ENCODE measurements at places on chromosomes 1 and 21.

GRCh38 chr1:205962821-205963221, 19.6 kb upstream of the SLC26A9 start:
- no peak for DNase-seq

GRCh38 chr1:158163000-158163947, 17.4 kb upstream of the CD1D start:
- no peak for DNase-seq

GRCh38 chr1:233647073-233647472, 33.2 kb downstream of the KCNK1 start:
- no peak for DNase-seq

DNA sequence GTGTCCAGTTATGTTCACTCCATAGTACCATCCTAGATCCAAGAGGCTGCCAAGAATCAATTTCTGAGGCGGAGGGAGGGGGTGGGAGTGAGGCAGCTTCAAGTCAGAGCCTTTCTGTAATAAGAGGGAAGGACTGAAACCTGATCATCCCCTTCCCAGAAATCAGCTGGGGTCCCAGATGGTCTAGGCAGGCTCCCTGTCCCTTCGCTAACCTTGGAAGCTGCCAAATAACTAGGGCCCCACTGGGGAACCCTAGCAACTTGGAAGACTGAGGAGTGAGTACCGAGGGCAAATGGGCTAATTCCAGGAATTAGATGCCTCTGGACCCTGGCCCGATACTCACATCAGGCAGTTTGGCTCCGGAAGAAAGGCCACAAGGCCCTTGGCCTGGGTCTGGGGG, 113.3 kb downstream of the NAV1 start:
- no peak for DNase-seq

GRCh38 chr1:43597028-43597427, 52.9 kb upstream of the KDM4A start:
- DNase-seq, result no peak

GRCh38 chr1:76764638-76765454, 102.4 kb upstream of the ST6GALNAC5 start:
- DNase-seq, result no peak

DNA sequence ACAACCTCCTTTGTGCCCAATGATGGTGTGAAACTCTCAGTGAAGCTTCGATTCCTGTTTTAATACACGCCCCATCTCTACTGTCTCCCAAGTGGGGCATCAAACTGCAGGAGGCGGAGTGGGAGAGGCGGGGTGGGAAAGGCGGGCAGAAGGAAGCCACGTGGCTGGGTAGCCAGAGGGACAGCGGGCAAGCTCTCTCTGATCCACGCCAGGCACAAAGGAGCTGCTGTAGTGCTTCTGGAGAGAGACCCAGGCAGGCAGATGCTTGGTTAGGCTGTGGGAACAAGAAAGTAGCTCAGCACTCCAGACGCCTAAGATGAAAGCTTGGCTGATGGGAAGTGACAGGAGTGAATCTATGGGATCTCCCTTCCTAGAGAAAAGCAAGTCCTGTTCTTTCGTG, 25.7 kb downstream of the TRIM67 start:
- DNase-seq, result no peak

GRCh38 chr1:96723377-96723776, 1.8 kb downstream of the PTBP2 start:
- no peak for DNase-seq

GRCh38 chr1:94608852-94609530, 67.4 kb upstream of the F3 start:
- DNase-seq, result no peak

- DNase-seq, result no peak
Measured at GRCh38 chr1:96418969-96419368, 302.6 kb upstream of the PTBP2 start.

DNA sequence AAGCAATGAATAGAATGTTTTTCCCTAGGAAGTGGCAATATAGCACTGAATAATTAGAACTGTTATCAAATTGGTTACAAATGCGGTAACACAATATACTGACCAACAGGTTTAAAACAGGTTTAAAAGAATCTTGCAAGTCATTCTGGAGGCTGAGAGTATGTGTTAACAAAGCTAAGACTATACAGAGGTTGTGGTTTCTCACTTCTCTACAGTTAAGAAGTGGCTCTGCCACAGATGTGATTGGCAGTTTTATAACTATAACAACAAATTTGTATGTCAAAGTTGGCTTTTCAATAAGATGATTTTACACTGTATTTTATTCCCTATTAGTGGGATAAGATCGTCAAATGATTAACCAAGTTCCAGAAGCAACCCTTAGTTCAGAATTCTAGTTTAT, 7.1 kb downstream of the ANGEL2 start:
- DNase-seq, result no peak

GRCh38 chr1:203086992-203087763, 1.4 kb upstream of the MYOG start:
- DNase-seq, result no peak

GRCh38 chr1:85078903-85079302, 30.6 kb upstream of the MCOLN3 start:
- DNase-seq, result no peak

- DNase-seq, result peak; percentile 14
Measured at GRCh38 chr1:14697353-14697752, 98.9 kb downstream of the KAZN start.

DNA sequence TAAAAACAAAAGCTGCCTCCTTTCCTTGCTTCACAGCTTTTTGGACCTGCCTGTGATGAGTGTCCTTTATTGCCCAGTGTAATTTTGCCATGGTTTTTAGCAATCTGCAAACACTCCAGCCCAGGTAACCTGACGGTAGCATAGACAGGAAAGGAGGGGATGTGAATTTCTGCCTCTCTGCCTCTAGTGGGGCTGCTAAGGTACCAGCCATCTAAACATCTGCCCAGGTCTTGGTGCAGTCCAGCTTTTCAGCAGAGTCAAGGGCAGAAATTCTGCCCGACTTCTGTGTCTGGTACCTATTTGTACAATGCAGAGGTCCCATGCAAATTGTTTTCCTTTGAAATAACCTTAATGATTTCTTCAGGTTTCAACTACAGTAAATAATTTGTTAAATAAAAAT, 371.4 kb downstream of the KIF26B start:
- DNase-seq, result no peak

DNA sequence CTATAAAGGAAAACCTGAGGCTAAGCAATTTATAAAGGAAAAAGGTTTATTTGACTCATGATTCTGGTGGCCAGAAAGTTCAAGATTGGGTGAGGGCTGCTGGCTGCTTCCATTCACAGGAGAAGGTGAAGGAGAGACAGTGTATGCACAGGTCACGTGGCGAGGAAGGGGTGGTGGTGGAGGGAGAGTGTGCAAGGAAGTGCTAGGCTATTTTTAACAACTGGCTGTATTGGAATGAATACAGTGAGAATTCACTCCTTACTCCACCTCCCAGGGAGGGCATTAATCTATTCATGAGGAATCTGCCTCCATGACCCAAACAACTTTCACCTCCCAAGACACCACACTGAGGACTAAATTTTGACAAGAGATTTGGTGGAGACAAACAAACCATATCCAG, 51.0 kb downstream of the SYDE2 start:
- DNase-seq, result no peak

DNA sequence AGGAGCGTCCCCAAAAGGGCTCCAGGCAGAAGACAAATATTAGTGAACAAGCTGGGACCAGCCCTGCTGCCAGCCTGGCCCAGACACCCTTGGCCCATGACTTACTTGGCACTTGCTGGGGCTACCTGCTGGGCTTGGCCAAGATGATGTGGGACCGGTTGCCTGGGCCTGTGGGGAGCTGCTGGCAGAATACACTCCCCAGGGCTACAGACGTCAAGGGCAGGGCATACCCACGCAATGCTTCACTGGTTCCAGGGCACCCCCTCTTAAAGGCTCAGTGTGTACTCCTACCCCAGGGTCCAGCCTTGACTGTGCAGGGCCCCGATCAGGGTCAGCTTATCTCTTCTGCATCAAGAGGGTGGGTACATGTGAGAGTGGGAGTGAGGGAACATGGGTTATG, 106.5 kb upstream of the SLC2A1 start:
- DNase-seq, result no peak

- no peak for DNase-seq
Measured at GRCh38 chr1:61459345-61459744, 265.6 kb downstream of the TM2D1 start.

DNA sequence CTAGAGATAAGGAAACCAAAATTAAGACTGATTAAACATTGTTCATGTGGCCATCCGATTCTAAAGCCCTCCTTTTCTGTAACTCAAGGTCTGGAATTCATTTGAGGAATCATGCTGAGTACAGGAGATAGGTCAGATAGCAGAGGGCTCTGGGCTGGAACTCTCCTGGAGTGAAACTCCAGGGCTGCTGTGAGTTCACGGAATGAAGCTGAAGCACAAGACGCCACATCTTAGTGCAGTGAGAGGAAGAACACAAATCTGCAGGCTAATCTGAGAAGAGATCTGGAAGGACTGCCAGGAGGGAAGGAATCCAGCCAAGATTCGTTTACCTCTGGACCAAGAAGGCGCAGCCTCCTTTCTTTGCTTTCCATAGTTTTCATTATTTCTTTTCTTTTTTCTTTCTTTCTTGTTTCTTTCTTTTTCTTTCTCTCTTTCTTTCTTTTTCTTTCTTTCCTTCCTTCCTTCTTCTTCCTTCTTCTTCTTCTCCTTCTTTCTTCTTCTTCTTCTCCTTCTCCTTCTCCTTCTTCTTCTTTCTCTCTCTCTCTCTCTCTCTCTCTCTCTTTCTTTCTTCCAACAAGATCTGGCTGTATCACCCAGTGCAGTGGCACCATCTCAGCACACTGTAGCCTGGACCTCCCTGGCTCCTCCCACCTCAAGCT, 74.8 kb upstream of the ATP1B1 start:
- no peak for DNase-seq

- no peak for DNase-seq
Measured at GRCh38 chr1:179327679-179328078, 34.1 kb downstream of the SOAT1 start.

- DNase-seq, result no peak
Measured at GRCh38 chr1:112614460-112615065, 4.4 kb downstream of the ST7L start.

DNA sequence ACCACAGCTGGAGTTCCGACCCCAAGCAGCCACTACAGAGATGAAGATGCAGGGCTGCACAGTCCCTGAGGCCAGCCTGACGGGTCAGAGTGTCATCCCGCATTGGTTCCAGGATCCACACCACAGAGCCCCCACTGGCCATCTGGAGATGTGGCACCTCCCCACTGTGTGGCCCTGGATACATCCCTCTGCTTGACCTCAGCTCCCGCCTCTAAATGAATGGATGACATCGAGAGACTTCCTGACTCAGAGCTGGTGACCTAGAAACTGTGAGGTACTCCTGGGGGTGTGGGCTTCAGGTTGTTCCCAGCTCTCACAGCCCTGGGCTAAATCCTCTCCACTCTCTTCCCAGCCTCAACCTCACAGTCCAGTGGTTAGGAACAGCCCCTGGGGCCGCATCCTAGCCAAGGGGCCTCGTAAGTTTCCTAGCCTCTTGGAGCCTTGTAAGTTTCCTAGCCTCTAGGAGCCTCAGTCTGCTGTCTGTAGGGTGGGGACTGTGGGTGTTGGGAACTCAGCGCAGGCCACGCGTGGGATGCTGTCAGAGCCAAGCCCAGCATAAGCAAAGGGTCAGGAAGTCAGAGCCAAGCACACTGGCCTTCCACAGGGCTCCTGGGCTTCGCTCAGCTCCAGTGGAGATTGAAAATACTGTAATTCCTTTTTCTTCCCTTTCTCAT, 87.5 kb upstream of the RUNX3 start:
- no peak for DNase-seq

DNA sequence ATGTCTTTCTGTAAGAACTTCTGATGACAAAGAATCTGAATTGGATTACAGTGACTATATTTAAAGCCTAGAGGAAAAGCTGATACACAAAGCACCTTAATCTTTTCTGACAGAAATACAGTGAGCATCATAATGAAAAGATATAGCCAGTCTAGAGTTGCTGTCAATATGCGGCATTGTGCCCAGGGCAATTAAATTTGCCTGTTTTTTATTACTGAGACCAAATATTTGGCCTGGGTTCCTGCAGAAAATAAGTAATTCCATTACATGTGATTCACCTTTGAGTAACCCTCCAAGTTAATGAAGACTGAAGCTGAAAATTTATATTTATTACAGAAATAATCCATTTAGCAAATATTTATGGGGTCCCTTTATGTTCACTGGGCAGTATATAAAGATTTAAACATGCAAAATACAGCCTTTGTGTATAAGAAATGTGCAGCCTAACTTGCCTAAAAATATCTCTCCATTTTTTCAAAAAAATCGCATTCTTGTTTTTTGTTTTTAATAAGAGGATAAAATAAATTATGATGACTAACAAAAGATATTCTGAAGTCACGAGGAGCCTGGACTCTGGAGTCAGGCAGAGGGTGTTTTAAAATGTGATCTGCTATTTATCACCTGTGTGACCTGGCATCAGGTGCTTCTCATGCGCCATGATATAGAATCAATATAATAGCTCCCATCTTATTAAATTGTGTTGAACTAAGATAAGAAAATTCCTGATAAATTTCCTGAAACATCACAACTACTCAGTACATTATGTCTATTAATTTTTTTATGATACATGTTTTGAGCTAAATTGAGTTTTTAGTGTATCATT, 83.6 kb downstream of the SGIP1 start:
- no peak for DNase-seq

DNA sequence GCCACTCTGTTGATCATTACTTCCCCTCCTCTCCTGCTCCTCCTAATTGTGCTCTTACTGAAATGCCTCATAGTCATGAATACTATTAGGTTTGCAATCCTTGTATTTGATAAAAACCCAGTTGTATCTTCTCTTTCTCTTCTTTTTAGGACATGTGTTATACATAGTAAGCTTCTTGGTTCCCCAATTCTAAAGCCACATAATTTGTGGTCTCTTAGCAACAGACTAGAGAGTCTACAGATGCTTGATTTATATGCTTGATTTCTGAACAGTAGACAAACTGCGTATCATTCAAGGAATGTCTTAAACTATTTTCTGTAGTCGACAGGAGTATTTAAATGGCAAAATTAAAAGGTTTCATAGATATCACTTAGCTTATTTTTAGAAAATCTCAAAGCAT, 1598.9 kb downstream of the PLA2G4A start:
- DNase-seq, result no peak

GRCh38 chr21:15823486-15824150, 93.8 kb downstream of the USP25 start:
- DNase-seq, result no peak

GRCh38 chr1:16249596-16250241, 12.7 kb upstream of the CPLANE2 start:
- DNase-seq, result no peak

DNA sequence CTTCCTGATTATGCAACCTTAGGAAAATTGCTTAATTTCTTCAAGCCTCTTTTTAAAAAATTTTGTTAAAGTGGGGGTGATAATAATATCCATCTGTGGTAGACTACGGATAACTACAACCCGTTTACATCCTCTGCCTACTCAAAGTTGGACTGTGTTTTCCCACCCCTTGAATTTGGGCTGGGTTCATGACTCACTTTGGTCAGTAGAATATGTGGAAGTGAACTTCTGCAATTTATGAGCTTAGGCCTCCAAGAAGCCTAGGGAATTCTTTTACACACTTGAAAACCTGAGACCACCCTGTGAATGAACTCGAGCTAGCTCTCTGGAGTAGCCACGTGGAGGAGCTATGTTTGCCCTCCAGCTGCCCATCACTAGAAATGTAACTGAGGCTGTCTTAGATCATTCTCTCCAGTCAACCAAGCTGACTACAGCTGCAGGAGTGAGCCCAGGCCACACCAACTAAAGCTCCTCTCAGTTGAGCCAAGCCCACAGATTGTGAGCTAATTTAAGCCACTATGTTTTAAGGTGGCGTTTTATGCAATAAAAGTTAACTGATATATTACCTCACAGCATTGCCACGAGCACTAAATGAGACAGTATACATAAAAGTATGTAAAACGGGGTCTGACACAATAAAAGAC, 29.6 kb upstream of the CACHD1 start:
- DNase-seq, result no peak

GRCh38 chr1:231104917-231105316, 56.9 kb upstream of the TRIM67 start:
- no peak for DNase-seq

Measured in spleen (tissue), 13 donors.